ENCODE measurements at places on chromosomes 12 and 14.

GRCh38 chr12:57248934-57249742 is 1.8 kb downstream of the STAC3 start:
- DNase-seq, result no peak

GRCh38 chr12:13375583-13376345 is 179.2 kb downstream of the EMP1 start:
- DNase-seq, result no peak

DNA sequence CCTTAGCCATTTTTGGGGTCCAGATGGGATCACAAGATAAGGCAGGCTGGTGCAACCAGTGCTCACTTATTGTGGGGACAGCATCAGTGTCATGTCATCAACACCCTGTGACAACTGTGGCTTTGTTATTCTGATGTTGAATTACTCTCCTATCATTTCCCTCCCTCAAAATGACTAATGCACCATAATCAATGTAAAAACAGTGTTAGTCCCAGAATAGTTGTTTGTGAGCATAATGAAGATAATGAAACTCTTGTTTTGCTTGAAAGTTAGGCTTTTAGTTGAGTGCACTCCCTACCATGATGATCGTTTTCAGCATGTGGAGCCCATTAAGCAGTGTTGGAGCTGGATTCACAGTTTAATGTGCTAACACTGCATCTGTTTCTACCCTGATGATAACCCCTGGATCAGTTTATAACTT is 151.4 kb downstream of the TMTC2 start:
- DNase-seq, result no peak

GRCh38 chr12:47987411-47988072 is 16.7 kb downstream of the COL2A1 start:
- DNase-seq, result no peak

DNA sequence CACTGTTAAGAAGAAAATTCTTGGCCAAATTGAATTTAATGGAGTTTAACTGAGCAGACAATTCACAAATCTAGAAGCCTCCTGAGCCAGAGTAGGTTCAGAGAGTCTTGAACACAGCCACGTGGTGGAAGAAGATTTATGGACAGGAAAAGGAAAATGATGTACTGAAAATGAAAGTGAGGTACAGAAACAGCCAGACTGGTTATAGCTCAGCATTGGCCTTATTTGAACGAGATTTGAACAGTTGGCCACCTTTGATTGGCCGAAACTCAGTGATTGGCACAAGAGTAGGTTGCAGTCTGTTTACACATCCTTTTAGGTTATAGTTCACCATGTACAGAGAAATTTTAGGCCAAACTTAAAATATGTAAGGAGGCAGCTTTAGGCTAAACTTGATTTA is 9.9 kb downstream of the OAS2 start:
- DNase-seq, result no peak

GRCh38 chr14:64646103-64646502 is 58.1 kb upstream of the PLEKHG3 start:
- no peak for DNase-seq

DNA sequence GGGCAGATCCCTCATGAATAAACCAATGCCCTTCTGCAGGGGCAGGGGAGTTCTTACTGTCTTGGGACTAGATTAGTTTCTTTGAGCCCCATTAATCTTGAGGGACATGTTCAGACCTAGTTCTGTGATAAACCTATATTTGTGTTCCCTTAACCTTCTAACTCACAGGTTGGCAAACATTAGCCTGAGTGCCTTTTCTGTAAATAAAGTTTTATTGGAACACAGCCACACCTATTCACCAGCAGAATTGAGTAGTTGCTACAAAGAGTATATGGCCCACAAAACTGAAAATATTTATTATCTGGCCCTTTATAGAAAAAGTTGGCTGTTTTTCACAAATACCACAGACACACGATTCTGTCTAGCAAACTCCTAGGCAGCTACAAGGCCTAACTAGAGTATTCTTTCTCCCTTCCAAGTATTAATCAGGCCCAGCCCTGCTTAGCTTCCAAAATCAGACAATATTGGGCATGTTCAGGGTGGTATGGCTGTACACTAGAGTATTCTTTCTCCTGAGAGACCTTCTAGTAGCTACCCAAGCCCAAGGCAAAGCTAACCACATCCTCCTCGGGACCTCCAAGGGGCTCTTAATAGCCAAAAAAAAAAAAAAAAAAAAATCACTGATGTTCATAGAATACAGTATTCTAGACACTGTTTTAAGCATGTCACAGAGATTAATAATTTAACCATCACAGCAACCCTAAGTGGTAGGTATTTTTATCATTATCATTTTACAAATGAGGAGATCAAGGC is 199.3 kb upstream of the PWP1 start:
- DNase-seq, result no peak

DNA sequence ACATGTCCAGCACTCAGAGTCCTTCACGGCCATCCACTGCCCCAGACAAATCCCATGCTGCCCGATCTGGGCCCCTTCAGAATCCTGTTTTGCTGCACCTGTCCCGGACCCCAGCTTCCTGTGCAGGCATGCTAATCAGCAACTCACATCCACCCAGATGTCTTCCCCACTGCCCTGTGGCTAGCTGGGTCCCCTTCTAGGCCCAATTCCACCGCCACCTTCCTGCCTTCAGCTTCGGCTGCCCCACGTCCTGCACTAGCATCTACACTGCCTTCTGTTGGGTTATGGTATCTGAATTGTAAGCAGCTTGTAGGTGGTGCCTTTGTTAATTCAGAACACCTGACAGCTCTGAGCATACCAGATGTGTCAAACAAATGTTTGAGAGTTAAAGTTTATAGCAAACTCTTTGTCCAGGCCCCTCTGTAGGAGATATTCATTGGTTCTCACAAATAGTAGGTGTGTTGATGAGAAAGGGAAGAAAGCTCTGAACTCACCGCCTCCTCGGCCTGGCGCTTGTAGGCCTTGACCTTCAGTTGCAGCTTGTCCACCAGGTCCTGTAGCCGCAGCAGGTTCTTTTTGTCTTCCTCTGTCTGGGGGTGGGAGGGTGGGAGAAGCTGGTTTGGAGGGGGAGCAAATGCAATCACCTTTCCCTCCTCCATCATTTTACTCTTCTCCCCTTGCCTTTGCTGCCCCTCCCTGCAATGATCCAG is 6.0 kb downstream of the CMTM5 start:
- DNase-seq, result no peak

DNA sequence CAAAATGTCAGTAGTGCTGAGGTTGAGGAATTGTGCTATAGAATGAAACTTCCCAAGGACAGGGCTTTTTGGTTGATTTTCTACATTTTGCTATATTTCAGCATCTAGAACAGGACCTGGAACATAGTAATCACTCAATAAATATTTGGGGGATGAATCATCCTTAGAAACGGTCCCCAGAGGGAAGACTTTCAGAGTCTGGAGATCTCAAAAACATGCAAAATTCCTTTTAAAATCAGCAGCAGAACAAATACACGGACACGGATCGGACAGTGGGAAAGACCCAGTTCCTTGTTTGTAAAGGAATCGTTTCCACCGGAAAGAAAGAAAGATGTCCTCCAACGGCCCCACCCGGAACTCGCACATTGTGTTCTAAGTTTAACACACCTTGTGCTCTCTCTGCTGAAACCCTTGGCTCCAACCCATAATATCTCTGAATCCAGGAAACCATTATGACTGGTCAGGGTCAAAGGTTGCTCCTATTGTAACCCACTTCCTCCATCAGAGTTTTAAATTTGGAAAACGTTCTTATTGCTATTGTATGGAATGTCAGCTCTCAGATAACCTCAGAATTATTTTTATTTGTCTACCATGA is 617.2 kb downstream of the MED13L start:
- DNase-seq, result no peak

GRCh38 chr12:26016516-26016915 is 58.0 kb downstream of the RASSF8 start:
- no peak for DNase-seq

- DNase-seq, result no peak
Observed at GRCh38 chr14:95097385-95097784, 59.9 kb downstream of the DICER1 start.

DNA sequence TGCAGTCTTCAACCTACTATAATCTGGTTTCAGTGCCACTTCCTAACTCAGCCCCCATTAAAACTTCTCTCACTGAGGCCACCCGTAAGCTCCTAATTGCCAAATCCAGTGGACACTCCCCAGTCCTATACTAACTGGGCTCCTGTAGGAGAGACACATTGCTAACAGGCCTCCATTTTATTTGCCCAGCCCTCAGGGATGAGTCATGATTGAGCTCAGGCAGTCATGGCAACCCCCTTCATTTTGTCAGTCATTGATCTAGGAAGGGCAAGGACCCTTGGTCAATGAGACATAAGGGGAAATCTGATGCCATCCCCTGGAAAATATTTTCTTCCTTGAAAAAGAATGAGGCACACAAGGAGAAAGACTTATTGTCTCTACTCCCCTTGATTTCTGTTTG is 70.1 kb upstream of the HIF1A start:
- DNase-seq, result no peak

DNA sequence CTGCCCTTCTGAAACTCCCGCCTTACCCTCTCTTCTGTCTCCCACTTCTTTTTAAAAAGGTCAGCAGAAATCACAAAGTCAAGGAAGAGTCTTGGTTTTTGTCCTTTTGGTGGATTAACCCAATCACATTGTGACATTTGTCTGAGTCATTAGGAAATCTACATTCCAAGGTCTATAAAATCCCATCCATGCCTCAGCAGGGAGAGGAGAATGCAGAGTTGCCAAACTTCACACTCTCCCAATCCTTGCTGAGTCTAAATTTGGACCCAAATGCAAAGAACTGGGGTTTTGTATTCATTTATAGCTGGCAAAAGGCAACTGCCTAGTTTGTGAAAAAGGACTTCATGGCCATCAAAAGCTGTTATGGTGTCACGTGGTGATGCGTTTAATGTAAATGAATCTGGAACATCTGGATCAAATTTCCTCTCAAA is 67.9 kb downstream of the TMEM30B start:
- no peak for DNase-seq

DNA sequence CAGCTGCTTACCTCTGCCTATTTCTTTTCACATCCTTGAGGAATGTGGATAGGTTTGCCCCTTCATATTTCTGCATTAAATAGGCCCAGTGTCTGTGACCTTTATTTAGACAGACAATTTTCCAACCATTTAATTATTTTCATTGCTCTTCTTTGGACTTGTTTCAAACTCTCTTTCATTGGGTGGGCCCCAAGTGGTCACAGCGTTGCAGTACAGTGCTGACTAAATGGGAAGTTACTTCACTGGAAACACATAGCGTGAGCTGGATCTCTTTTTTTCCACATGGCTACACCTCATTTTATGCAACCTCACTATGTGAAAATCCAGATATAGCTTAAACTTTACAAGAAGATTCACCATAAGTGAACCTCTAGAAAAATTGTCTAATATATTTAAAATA is 438.9 kb downstream of the ADAMTS20 start:
- no peak for DNase-seq

All from activated naive CD8-positive, alpha-beta T cell treated with anti-CD3 and anti-CD28 coated beads, Interleukin-2, amount 50 U/mL, for 24 hours (primary cell).